ENCODE measurements at places on chromosomes 3 and 15. TPM values are rescaled to one million over a fixed set of nuclear protein-coding genes. Genes with fewer than 3 reads are reported as not detected.

Gene PKM
- polyA plus RNA-seq = 696 TPM

Gene KCTD6
- polyA plus RNA-seq = 39.8 TPM

Gene FES
- 13.1 TPM for polyA plus RNA-seq

Gene SAXO2
- 8.0 TPM for polyA plus RNA-seq

Gene GHSR
- not detected for polyA plus RNA-seq

Gene EOGT
- 17.8 TPM for polyA plus RNA-seq

Gene KIF7
- 13.7 TPM for polyA plus RNA-seq

Data from left kidney (tissue), 8 donors.